WTC11 (cell line): ENCODE measurements at places on chromosomes 5 and 9. TPM values are rescaled to one million over a fixed set of nuclear protein-coding genes. Genes with fewer than 3 reads are reported as not detected.

Gene WWC1
- total RNA-seq, result 29.1 to 48.4 TPM (median 31.6 TPM) in 3 replicates

Gene CKS2
- 299 to 319 TPM (median 313 TPM) in 3 replicates for total RNA-seq

Gene PRDM9
- 0.15 TPM in 1 of 3 replicates, not detected in the others for total RNA-seq

Gene OSTF1
- total RNA-seq, result 15.0 to 17.8 TPM (median 16.1 TPM) in 3 replicates

Gene FOXI1
- total RNA-seq, result not detected in 3 replicates

Gene LCN1
- total RNA-seq, result not detected in 3 replicates

Gene MCC
- 15.4 to 23.5 TPM (median 17.2 TPM) in 3 replicates for total RNA-seq

DNA sequence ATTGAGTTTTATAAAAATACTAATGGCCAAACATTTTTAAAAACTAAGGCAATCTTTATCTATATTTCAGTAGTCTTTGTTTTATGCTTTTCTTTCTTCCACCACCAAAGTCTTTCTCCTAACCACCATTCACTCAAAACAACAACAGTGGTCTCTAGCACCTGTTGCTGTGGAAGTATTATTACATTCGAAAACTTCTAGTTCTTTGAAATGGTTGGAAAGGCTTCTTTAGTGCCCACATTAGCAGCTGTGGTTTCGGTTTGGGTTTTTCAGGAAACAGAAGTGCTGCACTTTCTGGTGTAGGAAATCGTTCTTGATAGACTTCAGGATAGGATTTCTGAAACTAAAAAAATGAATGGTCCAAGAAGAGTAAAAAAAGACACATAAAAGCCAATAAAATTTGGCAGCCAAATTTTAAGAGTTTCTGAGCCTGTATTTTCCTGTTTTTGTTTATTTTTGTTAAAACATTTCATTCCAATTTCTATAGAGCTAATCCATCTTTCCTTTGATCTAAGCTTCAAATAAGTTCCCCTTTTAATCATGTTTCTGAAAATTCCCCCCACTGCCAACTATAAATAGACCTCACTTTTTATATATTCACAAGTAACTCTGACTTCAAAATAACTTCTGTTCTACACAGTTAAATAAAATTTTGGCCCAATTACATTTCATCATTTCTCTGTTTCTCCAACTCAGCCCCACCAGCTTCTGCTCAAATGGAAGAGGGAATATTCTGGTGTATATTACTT is 102.2 kb downstream of the DEPDC1B start:
- DNase-seq, result no peak

DNA sequence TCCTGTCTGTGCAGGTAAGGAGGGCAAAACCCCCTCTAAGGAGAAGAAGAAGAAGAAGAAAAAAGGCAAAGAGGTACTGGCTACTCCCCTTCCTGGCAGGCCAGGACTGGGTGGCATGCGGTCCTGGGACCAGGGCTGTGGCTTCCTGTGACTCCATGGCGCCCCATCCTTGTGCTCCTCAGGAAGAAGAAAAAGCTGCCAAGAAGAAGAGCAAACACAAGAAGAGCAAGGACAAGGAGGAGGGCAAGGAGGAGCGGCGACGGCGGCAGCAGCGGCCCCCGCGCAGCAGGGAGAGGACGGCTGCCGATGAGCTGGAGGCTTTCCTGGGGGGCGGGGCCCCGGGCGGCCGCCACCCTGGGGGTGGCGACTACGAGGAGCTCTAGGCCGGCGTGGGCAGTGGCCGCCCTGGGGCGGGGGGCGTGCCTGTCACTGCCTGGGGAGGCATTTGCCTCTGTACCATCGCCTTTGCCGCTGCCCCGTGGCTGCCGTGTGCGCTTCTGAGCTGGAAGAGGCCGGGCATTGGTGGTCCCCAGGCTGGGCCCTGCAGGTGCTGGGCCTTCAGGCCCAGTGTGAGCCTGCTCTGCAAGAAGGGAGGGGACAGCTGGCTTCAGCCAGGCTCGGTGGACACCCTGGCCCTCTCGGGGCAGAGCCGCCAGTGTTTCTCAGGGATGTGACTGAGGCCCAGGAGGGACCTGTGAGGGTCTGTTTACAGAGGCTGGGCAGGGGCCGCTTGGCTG is 2.0 kb upstream of the AJM1 start:
- no peak for DNase-seq

DNA sequence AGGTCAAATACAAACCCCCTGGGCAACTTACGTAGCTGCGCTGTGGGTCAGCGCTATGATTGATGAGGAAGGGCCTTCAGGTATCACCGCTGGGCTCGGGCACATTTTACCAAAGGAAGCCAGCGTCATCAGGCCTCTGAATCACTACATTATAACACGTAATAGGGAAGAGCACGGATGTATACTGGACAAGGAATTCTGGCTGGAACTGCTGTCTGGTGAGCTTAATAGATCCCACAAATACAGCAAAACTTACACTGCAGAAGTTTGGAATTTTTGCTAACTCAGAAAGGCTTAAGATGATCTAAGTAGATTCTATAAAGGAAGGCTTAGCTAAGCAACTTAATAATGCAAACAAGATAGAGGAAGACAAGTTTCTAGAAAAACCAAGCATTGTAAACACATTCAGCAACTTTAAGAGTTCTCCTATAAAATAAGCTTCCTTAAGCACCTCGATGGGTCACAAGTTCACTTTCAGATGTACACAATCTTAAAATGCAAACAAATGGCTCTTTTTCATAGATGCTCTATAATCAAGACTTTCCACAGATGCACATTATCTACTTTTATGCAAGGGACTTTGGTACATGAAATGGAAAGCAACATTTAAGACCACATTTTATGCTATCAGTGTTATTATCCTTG is 360.1 kb upstream of the PANK3 start:
- no peak for DNase-seq

GRCh38 chr5:52043543-52043942 is 660.3 kb downstream of the ISL1 start:
- DNase-seq, result no peak

DNA sequence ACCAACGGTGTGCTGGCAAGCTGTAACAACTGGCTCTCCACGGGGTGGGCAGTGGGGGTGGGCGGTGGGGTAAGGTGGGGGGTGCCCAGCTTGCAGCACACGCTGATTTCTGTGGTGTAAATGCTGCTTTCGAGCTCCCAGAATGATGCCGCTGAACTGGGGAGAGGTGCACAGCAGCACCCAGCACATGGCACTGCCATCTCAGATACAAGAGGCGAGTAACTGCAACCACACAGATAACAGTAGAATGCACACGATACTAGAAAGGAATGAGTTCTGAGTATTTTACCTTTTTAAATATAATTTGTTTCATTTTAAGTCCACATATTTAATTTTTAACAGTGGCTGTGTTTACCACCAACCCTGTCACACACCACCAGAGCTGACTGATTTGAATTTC is 87.9 kb downstream of the SEMA4D start:
- DNase-seq, result no peak

DNA sequence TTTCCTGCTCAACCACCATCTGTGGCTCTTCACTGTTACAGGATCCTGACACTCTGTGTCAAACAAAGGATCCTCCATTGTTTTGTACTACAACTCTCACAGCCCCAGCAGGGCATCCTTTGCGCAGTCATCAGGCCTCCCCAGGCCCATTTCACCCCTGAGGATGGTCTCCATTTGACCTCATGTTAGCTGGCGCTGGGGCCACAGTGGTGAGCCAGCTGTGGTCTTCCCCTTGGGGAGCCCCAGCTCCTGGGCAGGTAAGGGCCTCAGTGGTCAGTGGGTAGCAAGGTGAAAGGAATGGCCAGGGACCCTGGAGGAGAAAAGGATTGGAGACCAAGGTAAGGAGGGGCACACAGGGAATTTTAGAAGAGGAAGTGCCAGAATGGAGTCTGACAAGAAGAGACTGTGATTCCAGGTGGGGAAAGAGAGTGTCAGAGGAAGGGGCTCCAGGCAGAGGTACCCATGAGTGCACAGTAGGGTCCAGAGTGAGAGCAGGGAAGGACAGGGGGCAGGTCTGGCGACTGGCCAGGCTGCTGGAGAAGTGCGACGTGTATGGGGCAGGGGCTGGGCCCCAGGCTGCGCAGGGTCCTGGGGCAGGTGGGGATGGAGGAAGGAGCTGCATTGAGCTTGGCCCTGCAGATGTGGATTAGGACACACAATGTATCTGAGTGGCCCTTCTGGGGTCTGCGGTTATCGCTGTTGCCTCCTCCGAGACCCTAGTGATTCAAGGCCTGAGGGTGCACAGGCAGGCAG is 109.9 kb downstream of the PHF2 start:
- no peak for DNase-seq

- DNase-seq, result no peak
These were observed 89.2 kb downstream of the SEMA4D start for GRCh38 chr9:89408628-89409101.

GRCh38 chr5:111143910-111144309 is 51.8 kb downstream of the WDR36 start:
- no peak for DNase-seq

DNA sequence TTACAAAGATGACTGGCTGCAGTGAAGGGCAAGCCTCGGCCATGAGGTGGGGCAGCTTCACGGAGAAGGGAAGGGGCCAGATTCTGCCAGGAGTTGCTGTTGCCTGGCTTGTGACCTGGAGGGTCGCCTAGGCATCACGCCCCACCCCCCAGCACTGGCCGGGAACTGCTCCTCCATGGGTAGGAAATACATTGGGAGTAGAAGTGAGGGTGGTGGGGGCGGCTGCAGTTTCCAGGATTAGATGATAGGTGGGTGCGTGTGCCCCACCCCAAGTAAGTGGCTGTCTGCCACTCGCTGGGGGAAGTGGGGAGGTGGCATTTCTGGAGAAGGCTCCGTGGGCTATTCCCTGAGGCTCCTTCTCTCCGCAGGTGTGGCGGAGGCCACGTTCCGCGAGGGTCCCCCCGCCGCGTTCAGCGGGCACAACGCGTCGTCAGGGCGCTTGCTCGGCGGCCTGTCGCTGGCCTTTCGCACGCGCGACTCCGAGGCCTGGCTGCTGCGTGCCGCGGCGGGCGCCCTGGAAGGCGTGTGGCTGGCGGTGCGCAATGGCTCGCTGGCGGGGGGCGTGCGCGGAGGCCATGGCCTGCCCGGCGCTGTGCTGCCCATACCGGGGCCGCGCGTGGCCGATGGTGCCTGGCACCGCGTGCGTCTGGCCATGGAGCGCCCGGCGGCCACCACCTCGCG is 16.9 kb downstream of the CRB2 start:
- DNase-seq, result no peak

DNA sequence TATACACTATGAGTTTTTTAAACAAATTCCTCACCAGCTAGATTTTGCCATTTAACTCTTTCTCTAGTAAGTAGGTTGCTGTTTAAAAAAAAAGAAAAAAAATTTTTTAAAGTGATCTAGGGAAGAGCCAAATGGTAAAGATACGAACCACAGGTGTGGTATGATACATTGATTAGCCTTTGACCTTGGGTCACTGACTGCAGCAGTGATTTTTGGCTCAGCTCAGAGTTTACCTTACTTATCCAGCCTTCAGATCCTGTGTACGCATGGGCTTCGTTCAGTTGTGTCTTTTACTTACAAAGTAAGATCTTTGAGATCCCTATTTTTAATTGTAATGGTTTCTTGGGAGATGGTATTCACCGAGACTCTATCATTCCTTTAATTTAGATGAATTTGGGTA is 12.4 kb upstream of the GNG10 start:
- no peak for DNase-seq

DNA sequence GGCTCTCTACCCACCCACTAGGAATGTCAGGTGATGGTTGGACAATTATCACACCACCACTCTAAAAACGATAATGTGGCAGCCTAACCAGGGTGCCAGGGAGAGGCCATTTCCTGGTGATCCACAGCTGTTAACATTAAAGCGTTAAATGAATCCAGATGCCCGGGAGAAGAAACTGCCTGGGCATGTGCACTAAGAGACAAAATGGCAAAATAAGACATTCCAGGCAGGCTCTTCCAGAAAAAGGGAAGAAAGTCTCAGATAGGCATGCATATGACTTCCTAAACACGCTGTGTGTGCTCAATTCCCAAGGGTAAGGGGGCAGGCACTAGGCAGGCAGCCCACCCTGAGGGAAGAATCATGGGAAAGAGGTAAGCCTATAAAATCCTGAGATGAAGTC is 4.6 kb upstream of the TXN start:
- DNase-seq, result no peak

GRCh38 chr5:170315154-170315553 is 17.6 kb upstream of the LCP2 start:
- no peak for DNase-seq

- no peak for DNase-seq
These were observed 584 bp downstream of the LMAN2 start for GRCh38 chr5:177350776-177351391.

DNA sequence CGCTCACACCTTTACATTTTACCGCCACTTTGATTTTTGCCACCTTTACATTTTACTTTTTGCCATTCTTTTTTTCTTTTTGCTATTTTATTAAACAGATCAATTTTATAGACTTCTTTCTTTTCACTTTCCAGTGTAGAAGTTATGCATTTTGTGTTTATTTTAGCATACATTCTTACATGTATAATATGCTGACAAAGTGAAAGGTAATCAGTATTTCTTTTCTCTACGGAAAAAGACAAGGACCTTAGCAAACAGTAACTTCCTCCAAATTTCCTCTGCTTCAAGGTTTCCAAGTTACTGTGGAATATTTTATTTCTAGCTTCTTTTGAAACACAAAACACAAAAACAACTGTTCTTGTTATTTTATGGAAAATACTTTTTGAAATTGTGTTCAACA is 97.0 kb downstream of the CEMIP2 start:
- no peak for DNase-seq

- peak; percentile 34 for DNase-seq
These were observed 315.4 kb downstream of the CTNND2 start for GRCh38 chr5:11588803-11589202.
